ENCODE measurements at places on chromosomes 11 and 22.

GRCh38 chr11:9850224-9850895 lies 186.5 kb downstream of the SWAP70 start:
- DNase-seq = no peak

GRCh38 chr11:70122490-70123198 lies 44.5 kb downstream of the ANO1 start:
- DNase-seq = no peak

GRCh38 chr11:66080055-66080817 lies 10.2 kb downstream of the PACS1 start:
- DNase-seq = peak; percentile 13

- DNase-seq = peak; percentile 71
These were observed 17.3 kb downstream of the RPUSD4 start for GRCh38 chr11:126194121-126194543.

- DNase-seq = no peak
These were observed 9.4 kb downstream of the PIK3IP1 start for GRCh38 chr22:31282748-31283468.

DNA sequence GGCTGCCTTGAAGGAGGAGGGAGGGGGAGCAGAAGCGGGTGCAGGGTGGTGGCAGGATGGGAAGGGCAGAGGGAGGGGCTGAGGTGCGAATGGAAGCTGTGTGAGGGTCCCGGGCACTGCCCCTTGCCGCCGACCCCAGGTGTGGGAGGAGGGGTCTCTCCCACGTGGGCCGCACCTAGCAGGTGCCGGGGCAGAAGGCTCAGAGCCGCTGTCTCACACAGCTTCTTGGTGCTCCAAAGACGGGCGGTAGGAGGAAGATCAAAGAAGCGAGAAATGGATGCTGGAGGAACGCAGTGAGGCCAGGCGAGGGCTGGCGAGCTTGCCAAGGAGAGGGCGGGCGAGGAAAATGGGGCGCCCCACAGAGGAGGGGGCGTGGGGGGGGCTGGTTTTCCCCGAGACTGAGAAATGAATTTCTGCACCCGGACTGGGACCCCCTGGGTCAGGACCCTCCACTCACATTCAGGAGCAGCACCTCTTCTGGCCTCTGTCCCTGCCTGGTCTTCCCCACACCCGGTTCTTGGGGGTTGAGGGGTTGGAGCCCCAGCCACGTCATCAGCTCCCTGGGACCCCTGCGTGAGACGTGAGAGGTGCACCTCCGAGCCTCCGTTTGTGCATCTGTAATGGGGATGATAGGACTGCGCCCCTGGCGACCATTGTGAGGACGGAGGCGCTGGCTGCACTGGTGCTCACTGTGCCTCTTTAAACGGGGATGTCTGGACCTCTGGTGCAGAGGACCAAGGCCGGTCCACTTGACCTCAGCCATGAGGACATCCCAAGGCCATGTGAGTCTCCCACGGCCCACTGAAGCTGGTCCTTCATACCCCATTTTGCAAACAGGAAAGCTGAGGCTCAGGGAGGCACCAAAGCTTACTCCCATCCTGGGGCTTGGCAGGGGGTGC lies 16.8 kb downstream of the LSP1 start:
- no peak for DNase-seq

- no peak for DNase-seq
These were observed 20.8 kb upstream of the TXNRD2 start for GRCh38 chr22:19962246-19962908.

DNA sequence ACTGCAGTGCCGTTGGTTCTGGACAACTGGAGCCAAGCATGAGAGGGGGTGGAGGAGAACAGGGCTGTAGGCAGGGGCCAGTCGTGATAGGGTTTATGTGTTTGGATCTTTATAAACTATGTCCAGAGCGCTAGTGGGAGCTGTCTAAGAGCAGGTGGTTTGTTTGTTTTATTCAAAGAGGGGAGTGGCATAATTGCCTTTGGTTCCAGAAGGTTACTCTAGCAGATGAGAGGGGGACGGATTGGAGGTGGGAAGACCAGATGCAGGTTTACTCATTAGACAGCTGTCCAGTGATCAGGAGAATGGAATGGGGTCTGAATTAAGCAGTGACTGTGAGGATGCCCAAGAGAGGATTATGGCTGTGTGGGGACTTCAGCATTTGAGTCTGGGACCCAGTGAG lies 109.3 kb upstream of the TBCEL start:
- DNase-seq = no peak

DNA sequence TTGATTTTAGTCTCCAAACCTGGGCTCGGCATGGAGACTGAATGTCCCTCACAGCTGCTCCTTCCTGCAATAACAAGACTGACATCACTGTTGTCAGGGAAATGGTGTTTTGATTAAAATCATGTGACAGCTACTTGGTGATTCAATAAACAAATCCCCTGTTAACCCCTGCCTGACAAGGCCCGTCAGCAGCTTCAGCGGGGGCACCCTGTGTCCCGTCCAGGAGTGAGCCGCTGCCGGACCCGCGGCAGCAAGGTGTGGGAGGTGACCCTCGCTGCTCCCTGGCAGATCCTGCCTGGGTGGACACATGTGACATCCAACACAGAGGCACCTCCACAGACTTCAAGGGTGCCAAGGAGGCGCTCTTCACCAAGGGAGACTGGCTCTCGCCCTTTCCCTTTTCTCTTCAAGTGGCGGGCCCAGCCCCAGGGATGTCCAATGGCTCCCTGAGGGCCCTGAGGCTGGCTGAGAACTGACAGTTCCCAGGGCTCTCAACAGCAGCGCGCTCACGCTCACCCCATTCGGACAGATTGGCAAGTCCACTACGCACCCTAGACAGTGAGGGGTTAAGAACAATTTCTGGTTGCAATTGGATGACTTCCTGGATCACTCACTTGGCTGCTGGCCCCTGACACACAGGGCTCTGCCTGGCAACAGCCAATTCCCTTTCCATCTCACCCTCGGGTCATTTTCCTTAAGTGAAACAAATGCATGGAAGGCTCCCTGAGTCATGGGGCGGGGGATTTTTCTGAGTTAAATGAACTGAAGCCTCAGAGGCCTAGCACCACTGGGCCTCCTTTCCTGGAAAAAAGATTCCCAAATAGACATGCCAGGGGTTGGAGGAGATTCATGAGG lies 30.7 kb downstream of the PPP2R1B start:
- peak; percentile 95 for DNase-seq

DNA sequence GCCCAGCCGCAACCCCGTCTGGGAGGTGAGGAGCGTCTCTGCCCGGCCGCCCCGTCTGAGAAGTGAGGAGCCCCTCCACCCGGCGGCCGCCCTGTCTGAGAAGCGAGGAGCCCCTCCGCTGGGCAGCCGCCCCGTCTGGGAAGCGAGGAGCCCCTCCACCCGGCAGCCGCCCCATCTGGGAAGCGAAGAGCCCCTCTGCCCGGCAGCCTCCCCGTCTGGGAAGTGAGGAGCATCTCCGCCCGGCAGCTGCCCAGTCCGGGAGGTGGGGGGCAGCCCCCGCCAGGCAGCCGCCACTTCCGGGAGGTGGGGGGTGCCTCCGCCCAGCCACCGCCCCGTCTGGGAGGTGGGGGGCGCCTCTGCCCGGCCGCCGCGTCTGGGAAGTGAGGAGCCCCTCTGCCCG lies 70.6 kb downstream of the STK33 start:
- DNase-seq = no peak

DNA sequence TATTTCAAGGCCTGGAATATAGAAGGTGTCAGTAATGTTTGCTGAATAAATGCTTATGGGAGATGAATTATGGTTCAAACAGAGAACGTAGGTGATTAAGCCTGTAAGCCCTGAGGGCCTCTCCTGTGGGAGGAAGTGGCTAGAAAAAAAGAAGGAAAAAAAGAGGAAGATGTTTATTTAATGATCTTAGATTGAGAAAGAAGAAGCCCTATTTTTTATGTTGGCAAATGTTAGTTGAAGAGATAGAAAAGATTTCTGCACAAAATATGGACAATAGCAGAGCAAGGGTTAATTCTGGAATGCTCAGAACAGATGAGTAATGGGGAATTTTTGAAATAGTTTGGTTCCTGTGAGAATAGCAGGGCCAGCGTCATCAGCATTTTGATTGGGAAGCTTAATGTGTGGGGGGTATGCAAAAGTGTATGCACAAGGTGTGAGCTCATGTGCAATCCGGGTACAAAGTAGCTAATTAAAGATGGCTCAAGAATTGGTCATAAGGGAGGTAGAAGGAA lies 95.7 kb downstream of the TEAD1 start:
- DNase-seq = no peak

DNA sequence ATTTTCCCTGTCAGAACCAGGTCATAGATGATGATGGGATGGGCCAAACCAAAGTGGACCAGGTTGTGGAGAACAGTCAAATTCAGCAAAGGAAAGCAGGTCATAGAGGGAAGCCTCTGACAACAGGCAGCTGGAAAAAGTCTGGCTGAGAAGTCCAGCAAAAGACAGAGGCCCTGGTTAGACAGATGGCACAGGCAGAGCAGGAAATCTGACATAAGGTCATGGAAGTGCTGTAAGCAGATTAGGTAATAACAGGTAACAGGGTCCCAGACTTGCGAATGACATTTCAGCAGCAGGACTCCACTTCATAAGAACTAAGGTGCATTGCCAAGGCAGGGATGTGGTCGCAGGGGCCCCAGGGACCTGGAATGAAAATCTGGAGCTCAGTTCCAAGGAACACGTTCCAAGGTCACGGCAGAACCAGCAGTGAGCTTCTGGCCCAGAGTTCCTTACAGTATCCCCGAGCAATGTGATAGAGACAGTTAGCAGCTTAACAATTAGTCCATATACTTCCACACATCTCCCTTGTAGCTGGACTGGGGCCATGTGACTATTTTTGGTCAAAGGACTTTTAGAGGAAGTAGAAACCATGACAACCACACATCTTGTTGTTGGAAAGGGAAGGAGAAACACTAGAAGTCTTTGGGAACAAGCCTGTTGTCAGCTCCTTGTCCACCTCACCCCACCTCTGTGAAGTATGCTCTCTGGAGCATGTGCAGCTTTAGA lies 75.4 kb downstream of the ME3 start:
- DNase-seq = peak; percentile 83

- no peak for DNase-seq
These were observed 23.5 kb downstream of the CERK start for GRCh38 chr22:46714550-46714949.

DNA sequence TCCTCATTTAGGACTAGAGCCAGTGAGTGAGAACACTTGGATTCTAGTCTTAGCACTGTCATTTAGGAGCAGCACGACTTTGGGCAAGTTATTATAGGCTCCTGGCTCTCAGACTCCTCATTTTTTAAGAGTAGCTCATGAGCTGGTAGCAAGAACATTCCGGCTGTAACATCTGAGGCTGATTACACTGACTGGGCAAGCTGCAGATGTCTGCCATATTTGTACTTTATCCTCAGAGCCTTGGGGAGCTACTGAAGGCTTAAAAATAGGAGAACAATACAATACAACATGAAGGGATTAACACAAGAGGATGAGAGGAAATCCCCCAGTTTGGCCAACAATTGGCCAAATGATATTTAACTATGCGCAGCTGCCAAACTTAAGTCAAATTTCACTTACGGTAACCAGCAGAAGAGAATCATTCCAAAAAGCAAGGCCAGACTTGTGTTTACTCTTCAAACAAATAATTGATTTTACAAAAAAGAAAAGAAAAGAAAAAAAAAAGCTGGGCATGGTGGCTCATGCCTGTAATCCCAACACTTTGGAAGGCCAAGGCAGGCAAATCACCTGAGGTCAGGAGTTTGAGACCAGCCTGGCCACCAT lies 113.1 kb upstream of the ARHGAP42 start:
- DNase-seq = no peak

- DNase-seq = no peak
These were observed 151.6 kb upstream of the NAV2 start for GRCh38 chr11:19561011-19561410.

GRCh38 chr11:65486570-65487466 lies 12.0 kb upstream of the MALAT1 start:
- no peak for DNase-seq

DNA sequence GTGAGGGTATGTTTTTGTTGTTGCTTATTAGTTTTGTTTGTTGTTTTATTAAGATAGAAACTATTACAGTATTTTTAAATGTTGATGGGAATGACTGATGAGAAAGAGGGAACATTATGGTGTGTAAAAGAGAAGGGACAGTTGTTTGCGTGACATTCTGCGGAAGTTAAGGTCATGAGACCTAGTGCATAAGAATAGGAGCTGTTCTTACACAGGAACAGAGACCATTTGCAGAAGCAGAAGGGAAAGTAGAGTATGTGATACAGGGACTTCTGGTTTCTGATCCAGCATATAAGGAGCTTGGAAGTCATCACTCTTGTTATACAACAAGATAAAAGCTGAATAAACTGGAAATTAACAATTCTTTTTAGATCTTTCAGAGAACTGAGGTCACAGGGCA lies 299.2 kb upstream of the API5 start:
- DNase-seq = no peak

DNA sequence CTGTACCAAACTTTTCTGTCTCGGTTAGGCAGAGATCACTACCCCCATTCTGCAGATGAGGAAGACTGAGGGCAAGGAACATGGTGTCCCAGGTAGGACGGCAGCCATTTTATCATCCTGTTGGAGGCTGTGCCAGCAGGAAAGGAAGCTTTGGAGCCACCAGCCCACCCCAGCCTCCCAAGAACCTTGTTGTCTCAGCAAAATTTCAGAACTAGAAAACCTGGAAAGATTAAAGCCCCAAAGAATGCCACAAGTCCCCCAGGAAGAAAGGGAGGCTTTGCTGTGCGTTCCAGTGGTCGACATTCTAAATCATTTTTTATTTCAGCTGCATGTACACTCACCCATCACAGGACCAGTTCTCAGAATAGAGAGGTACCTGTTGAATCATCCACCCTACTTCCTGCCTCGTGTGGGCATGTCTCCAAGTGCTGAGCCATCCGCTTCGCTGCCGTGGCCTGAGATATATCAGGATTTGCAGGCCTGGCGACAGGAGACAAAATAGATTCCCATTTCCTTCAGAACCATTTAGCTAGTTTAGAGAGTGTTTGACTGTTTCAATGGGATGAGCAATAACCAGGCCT lies 13.0 kb upstream of the EIF3D start:
- DNase-seq = peak; percentile 90

GRCh38 chr11:24247846-24248245 lies 249.0 kb upstream of the LUZP2 start:
- DNase-seq = no peak

Measured in muscle of back (tissue), 13 donors.